Stimulated activated CD8-positive, alpha-beta memory T cell treated with anti-CD3 and anti-CD28 coated beads, Interleukin-4, amount 100 ng/mL, for 1 hour (primary cell): ENCODE measurements at places on chromosomes 2 and 18.
A peak's percentile ranks its signal among the peaks of the same experiment; 100 is the strongest.

GRCh38 chr2:75138528-75138927 is 60.8 kb downstream of the TACR1 start:
- DNase-seq = no peak

GRCh38 chr18:8942909-8943545 is 159.5 kb upstream of the NDUFV2 start:
- DNase-seq = no peak

- DNase-seq = no peak
Observed at GRCh38 chr2:216732334-216732733, 37.0 kb upstream of the IGFBP5 start.

- no peak for DNase-seq
Observed at GRCh38 chr2:167127135-167127534, 238.9 kb downstream of the XIRP2 start.

GRCh38 chr18:63518178-63519012 is 23.8 kb upstream of the SERPINB12 start:
- peak; percentile 10 for DNase-seq

DNA sequence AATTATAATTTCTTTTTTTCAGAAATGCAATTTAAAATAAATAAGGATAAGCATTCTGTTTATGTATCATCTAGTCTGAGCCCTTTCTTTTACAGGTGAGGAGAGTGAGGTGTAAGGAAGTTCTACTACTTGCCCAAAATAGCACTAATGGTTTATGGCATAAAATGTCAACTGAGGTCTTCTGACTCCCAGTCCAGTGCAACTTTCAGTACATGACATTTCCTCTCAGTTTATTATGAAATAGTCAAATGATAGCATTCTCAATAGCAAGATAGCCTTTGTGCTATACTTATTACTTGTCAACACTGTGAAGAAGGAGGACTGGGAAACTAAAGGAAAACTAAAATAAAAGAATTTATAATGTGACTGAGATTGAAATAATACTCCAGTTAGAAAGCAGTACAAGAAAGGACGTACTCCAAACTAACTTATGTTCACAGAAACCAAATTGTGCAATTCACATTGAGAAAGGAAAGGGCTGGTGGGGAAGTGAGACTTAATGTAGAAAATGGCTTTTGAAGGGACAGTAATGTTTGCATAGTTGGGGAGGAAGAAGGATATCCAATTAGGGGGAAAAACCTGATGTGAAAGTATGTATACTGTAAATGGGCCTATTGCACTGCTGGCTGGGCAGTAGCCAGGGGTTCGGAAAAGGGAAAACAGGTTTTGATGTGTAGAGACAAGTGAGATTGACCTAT is 166.7 kb upstream of the ZEB2 start:
- DNase-seq = no peak

- DNase-seq = no peak
Observed at GRCh38 chr2:106176446-106177099, 17.5 kb downstream of the UXS1 start.

DNA sequence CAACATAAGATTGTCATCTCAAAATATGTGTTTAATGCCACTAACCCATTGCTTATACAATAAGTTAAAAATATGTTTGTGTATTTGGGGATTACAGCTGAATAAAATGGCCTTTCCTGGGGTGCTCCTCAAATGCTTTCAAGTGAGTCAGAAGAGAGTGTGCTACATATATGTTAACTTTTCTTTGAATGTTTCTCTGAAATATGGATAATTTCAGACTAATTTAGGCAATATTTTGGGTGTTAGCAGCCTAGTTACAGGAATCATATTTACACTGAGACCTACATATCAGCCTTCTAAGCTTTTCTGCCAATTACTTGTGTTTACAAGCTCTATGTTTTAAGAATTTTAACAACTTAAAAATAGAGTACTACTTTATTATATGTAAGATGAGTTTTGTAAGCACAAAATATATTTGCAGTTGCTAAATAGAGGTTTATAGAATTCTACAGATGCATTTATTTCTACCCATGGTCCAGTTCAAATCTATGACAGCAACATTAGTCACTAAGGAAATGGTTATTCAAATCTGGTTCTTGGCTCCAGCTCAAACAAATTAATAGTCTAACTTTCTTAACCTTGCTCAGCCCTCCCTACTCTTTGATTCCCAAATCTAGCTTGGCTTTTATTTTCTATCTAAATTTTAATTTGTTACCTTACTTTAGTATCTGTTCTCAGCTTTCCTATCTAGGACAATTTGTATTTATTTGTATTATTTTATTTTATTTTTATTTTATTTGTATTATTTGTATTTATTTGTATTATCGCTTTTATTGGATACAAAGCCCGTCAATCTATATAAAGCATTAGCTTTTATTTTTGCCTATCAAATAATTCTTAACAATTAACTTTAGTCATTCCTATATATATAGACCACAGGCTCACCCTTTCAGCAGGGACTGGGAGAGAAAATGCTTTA is 48.9 kb downstream of the FSIP2 start:
- DNase-seq = no peak

GRCh38 chr2:122754561-122754960 is 999.1 kb downstream of the TSN start:
- DNase-seq = no peak

GRCh38 chr2:239344857-239345216 is 56.0 kb downstream of the HDAC4 start:
- no peak for DNase-seq

- no peak for DNase-seq
Observed at GRCh38 chr2:26178246-26178645, 5.4 kb downstream of the GAREM2 start.

GRCh38 chr18:58264840-58265239 is 220.8 kb downstream of the NEDD4L start:
- DNase-seq = no peak

- DNase-seq = no peak
Observed at GRCh38 chr18:56702946-56703345, 51.8 kb downstream of the WDR7 start.

DNA sequence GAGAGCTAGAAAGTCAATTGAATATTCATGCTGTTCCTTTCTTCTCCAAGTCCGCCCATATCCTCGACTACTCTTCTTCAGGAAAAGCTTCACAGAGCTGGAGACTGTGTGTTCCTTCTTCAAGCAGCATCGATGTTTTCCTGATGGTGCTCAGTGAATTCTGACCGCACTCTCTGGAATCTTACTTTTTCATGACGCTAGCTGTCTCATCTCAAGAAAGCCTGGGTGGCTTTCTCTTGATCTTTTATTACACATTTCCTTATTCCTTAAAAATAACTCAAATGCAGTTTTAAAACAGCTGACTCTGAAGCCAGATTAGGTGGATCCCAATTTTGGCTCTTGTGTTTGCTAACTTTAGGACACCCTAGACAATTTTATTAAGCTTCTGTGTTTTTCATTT is 1245.1 kb upstream of the LRRTM1 start:
- no peak for DNase-seq

DNA sequence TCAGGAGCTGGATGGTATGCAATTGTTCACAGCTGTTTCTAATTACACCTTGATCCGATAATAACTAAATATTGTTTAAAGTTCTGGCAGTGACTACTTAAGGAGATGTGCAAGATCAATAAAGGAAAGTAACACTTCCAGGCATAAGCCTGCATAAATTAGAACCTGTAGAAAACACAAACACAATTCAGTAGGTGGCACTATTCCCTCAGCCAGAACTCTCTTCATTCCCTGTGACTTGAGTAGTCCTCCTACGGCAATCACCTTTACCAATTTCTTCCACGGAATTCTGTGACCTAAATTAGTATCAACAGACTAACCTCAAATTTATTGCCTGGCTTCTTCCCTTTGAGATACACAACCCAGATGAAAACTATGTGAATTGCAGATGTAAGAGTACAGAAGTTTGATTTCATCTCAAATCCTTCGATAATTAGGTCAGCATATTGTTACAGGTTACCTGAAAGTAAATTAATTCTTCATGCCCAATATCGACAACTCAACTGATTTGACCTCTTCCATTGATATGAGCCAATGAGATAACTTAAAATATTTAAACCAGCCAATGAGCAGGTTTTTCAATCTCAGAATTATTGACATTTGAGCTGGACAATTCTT is 137.8 kb downstream of the PID1 start:
- DNase-seq = no peak

GRCh38 chr2:98295275-98295674 is 51.0 kb upstream of the CNGA3 start:
- no peak for DNase-seq

GRCh38 chr2:8656160-8656641 is 25.7 kb upstream of the ID2 start:
- DNase-seq = no peak

DNA sequence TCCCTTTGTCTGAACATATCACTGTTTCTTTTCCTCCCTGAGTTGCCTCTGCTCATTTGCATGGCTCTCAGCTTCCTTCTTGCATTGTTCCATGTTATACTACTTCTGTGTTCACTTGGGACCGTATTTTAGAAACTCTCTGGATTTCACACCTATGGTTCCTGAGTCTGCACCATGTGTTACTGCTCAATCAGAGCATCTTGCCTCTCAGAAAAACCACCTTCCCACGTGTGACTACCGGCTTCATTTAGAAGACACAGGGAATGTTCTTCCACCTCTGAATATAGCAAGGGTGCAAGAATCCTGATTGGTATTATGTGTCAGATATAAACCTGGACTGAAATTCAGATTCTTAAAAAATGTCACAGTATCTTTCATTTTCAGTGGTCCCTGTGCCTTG is 731.2 kb downstream of the TDRD15 start:
- no peak for DNase-seq

- no peak for DNase-seq
Observed at GRCh38 chr2:148814143-148814859, 60.7 kb upstream of the KIF5C start.
